PC-9 (cell line): ENCODE measurements at places on chromosomes 4 and X.

DNA sequence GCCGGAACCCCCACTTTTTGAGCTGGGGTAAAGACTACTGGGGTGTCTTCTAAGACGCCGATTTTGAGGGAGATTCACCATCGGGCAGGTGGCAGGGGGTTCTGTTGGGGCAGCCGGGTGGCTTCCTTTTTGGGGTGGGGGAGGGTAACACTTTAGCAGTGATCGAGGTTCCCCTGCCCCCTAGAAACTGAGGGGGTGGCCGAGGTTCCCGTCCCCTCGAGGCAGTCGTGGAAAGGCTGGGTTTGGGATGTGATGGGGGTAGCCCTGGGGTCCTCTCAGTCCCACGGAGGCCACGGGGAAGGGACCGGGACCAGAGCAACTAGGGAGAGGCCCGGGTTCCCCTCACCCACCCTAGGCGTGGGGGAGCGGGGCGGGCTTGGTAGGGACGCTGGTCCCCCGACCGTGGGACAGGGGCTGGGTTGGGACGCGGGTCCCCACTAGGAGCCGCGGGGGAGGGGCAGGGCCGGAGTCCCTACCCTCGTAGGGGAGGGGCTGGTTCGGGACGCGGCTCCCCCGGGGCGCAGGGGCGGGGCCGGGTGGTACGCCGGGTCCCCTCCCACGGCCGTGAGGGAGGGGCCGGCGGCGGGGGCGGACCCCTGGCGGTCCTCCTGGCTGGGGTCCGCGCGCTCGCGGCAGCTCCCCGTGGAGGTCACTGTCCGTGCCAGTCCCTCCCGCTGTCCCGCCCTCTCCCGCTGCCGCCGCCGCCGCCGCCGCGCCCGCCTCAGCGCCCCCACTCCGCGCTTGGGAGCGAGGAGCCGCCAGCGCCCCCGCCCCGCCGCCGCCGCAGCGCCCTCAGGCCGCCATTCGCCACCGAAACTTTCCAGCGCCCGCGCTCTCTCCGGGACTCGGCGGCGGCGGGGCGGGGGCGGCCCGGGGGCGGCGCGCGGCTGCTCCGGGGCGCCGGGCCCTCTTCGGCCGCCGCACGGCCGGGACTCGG, at the start of gene TBL1X:
Gene TBL1X, plus strand, starts transcription at position 624 of the 937 bp plus-strand sequence. CDS start 188,529 bp downstream, outside the sequence.
- DNase-seq: no peak

DNA sequence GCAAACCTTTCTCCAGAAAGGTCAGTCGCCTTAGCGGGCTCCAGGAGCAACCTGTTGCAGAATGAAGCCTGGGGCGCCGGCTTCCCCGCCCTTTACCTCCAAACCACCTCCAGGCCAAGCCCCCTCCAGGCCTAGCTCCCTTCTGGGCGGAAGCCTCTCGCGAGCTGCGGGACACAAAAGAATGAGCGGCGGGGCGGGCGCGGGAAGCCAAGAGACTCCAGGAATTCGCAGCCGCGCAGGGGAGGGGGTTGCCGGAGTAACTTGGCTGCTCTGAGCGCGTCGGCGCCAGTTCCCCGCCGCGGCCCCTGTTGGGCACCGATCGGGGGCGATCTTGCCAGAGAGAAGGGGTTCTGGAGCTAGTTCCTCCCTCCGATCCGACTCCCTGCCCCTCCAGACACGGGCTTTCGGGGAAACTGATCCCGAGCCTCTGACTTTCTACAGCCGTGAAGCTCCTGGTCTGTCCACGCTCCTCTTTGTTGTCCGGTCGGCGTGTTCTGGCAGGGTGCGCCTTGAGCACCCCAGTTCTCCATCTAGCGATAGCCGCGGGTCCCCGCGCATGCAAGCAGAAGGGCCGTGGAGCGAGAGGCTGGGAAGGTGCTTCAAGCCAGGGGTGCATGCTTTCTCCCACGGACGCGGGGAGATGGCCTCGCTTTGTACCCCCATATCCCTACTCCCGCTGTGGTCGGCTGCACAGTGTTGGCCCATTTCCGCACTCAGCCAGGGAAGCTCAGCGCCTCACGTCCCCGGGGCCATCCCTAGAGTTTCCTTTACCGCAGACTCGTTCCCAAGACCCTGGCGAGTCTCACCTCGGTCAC, 1.2 kb downstream of the PROM1 start:
- no peak for DNase-seq

- no peak for DNase-seq
Measured at GRCh38 chrX:33721927-33722326, 410.2 kb downstream of the FAM47A start.

GRCh38 chr4:182090186-182090585, 153.0 kb upstream of the TENM3 start:
- DNase-seq: no peak
